ENCODE measurements at places on chromosomes 5 and 9.
A peak's percentile ranks its signal among the peaks of the same experiment; 100 is the strongest.

DNA sequence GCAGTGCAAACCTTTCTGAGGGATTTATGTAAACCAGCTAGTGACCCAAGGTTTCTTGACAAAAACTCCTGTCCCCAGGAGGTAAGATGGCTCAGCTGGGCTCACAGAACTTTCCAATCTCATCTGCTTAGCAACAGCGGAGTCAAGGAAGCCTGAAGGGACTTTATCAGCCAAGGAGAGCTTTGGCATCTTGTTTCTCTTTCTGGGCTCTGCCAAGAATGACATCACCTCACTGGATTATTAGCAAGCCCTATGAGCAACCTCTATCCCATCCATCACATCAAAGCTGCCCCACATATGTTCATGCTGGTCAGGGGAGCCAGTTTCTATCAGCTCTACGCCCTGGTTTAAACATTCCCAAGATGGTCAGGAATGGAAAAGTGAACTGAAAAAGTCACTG is 461.3 kb downstream of the ENC1 start:
- H3K36me3 ChIP-seq: no peaks in the 10 kb centered on the region
- no peak overlapping the region for H3K4me3 ChIP-seq
- no peak overlapping the region for H3K27ac ChIP-seq
- H3K4me1 ChIP-seq: peaks cover 21% of the 10 kb centered on the region

- no peaks in the 10 kb centered on the region for H3K36me3 ChIP-seq
- no peak overlapping the region for H3K27ac ChIP-seq
- no peaks in the 10 kb centered on the region for H3K27me3 ChIP-seq
Measured at GRCh38 chr5:172860520-172861443, 26.7 kb downstream of the ERGIC1 start.

- no peak overlapping the region for H3K4me3 ChIP-seq
- H3K27me3 ChIP-seq: no peaks in the 10 kb centered on the region
- H3K27ac ChIP-seq: no peak overlapping the region
- DNase-seq: no peak
- H3K36me3 ChIP-seq: peaks cover 36% of the 10 kb centered on the region
Measured at GRCh38 chr5:134581241-134581981, 51.2 kb downstream of the SAR1B start.

DNA sequence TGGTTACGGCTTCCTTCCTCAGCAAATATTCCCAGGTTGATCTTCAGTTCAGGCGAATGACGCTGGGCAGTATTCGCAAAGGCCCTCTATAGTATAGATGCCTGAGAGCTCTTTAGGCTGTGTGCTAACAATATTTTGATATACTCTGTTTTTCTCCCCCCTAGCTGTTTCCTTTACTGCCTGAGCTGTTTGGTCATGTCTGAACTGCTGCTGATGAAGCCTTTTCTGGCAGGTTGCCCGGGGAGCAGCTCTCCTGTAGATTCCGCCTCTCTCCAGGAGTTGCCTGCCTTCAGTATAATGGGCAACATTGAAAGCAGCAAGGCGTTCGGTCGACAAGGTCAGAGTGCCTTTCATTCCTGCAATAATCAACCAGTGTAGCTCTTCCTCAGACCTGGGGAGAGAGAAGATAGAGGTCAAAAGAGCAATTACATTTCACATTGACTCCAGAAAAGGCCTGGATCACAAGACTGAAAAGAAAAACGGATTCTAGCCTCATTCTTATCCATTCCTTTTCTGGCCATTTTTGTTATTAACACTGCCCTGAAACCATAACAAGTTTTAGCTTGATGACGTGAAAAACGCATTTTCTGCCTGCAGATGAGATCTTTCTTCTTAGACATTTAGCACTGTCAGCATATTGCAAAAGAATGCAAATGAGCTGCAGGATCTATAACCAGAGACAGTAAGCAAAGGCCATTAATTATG is 60.1 kb upstream of the ZNF608 start:
- H3K4me3 ChIP-seq: no peak overlapping the region
- H3K36me3 ChIP-seq: no peaks in the 10 kb centered on the region
- H3K27ac ChIP-seq: no peak overlapping the region
- no peaks in the 10 kb centered on the region for H3K27me3 ChIP-seq

- peaks cover 28% of the 10 kb centered on the region for H3K36me3 ChIP-seq
- no peaks in the 10 kb centered on the region for H3K27me3 ChIP-seq
- no peak overlapping the region for H3K27ac ChIP-seq
- no peak overlapping the region for H3K4me3 ChIP-seq
- H3K4me1 ChIP-seq: peaks cover 60% of the 10 kb centered on the region
Measured at GRCh38 chr9:33151007-33151557, 16.1 kb downstream of the B4GALT1 start.

- H3K4me3 ChIP-seq: no peak overlapping the region
- no peak for DNase-seq
- no peaks in the 10 kb centered on the region for H3K27me3 ChIP-seq
- H3K27ac ChIP-seq: no peak overlapping the region
- no peaks in the 10 kb centered on the region for H3K4me1 ChIP-seq
Measured at GRCh38 chr5:120823328-120823727, 359.2 kb downstream of the PRR16 start.

DNA sequence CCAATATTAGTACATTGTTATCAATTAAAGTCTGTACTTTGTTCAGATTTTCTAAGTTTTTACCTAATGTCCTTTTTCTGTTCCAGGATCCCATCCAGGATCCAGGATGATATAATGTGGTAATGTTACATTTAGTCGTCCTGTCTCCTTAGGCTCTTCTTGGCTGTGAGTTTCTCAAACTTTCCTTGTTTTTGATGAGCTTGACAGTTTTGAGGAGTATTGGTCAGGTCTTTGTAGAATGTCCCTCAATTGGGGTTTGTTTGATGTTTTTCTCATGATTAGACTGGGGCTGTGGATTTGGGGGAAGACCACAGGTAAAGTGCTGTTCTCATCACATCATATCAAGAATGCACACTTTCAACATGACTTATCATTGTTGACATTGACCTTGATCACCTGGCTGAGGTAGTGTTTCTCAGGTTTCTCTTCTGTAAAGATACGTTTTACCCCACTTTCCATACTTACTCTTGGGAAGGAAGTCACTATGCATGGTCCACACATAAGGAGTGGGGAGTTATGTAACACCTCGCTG is 9.6 kb downstream of the NDFIP1 start:
- no peak overlapping the region for H3K4me3 ChIP-seq
- no peak for DNase-seq
- peaks cover 59% of the 10 kb centered on the region for H3K4me1 ChIP-seq
- peaks cover 62% of the 10 kb centered on the region for H3K36me3 ChIP-seq
- peak overlapping the region; percentile 6 for H3K27ac ChIP-seq

- no peak overlapping the region for H3K27ac ChIP-seq
- H3K36me3 ChIP-seq: no peaks in the 10 kb centered on the region
- H3K27me3 ChIP-seq: peaks cover 2% of the 10 kb centered on the region
- no peak overlapping the region for H3K4me3 ChIP-seq
- H3K4me1 ChIP-seq: peaks cover 6% of the 10 kb centered on the region
- no peak for DNase-seq
Measured at GRCh38 chr9:27432308-27432707, 91.8 kb upstream of the IFNK start.

DNA sequence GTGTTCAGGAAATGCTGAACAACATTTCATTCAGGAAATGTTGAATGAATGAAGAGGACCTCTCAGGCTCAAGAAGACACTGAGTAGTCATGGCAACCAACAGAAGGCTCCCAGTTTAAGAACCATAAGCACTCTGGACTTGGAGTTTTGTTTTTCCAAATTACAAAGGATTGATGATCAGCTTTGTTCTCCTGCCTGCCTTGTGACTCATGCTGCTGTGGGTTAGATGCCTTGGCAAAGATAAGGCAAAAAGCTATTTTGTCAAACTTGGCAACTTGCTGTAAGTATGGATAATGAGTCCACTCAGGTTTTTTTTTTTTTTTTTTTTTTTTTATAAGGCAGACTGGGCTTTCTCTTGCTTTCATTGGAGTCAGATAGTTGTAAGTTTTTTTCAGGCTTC is 365.0 kb downstream of the TMEM232 start:
- no peak overlapping the region for H3K27ac ChIP-seq
- no peaks in the 10 kb centered on the region for H3K27me3 ChIP-seq
- DNase-seq: no peak
- H3K4me3 ChIP-seq: no peak overlapping the region

DNA sequence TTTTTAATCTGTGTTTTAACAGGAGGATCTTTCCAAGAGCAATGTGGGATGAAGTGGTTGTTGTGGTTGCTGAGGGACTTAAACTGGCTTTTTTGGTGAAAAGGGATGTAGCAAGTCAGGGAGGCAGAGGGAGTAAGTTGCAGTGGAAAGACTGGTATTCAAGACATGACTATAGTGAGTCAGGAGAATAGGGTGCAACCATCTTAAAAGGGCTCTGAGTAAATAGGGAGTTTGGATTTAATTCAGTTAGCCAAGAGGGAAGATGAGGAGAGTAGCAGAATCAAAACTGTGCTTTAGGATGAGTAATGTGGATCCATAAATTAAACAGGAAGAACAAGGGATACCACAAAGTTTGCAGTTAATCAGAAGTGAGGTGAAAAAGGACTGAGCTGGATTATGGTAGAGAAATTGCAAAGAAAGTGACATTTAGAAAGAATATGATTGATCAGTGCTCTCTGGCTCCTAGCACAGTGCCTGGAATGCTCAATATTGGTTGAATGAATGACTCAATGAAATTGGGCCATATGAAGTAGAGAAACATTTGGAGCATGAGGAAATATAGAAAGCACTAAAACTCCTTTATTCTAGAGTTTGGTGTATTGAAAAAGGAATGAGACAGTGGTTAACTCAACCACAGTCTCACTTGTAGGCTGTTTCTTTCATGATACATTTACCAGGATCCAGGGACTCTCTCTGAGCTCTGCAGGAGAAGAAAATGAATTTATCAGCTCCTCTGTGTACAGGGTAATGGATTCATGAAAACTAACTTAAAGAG is 5.1 kb downstream of the POLR3G start:
- H3K36me3 ChIP-seq: peaks cover 5% of the 10 kb centered on the region
- H3K4me1 ChIP-seq: peaks cover 21% of the 10 kb centered on the region

DNA sequence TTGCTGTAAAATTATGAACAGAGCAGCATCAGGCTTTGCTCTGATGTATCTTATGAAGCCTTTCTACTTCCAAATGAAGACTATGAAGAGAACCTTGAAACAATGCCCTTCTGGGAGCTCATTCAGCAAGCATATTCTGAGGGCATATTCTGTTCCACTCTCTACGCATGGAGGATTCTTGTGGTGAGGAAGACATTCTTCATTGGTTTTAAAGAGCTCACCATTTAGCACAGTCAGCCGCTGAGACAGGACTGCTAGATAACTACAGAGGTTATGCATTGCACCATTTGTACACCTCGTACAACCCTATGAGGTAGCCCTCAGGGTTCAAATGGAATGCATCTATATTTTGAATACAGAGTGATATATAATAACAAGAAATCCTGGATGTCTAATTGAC is 61.0 kb downstream of the INVS start:
- H3K36me3 ChIP-seq: peaks cover 4% of the 10 kb centered on the region
- DNase-seq: no peak
- H3K27me3 ChIP-seq: no peaks in the 10 kb centered on the region

- H3K4me1 ChIP-seq: no peaks in the 10 kb centered on the region
- no peak within 1 kb of the TSS for H3K27ac ChIP-seq
- H3K27me3 ChIP-seq: peaks cover 54% of the 10 kb centered on the region
- peak; percentile 52 for DNase-seq
Measured at GRCh38 chr5:180353048-180353979, at the start of gene GFPT2. TSS of gene GFPT2 (minus strand) at chr5:180353336. CDS start at chr5:180353217, 119 bp downstream.

GRCh38 chr5:42825422-42826148 is 13.9 kb upstream of the SELENOP start:
- H3K27ac ChIP-seq: no peak overlapping the region
- peaks cover 7% of the 10 kb centered on the region for H3K27me3 ChIP-seq
- no peak for DNase-seq
- H3K4me1 ChIP-seq: no peaks in the 10 kb centered on the region
- no peak overlapping the region for H3K4me3 ChIP-seq
- no peaks in the 10 kb centered on the region for H3K36me3 ChIP-seq

DNA sequence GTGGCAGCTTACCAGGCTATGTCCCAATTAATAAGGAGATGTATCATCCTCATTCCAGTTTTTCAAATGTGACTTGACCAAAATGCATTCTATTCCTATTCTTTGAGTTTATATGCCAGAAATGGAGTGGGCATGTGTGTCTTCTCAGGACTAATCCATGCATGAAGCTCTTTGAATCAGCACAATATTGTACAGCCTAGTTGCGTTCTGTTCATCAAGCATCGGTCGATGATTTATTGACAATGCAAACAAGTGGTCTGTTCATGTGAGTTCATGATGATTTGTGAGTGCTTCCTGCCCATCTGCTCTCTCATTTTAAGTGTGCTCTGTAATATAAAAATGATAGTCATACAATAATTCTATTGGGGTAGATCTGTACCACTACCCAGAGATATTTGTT is 48.3 kb downstream of the PALM2AKAP2 start:
- H3K36me3 ChIP-seq: no peaks in the 10 kb centered on the region
- H3K4me3 ChIP-seq: no peak overlapping the region
- no peak for DNase-seq
- peaks cover 18% of the 10 kb centered on the region for H3K27me3 ChIP-seq
- H3K4me1 ChIP-seq: no peaks in the 10 kb centered on the region

DNA sequence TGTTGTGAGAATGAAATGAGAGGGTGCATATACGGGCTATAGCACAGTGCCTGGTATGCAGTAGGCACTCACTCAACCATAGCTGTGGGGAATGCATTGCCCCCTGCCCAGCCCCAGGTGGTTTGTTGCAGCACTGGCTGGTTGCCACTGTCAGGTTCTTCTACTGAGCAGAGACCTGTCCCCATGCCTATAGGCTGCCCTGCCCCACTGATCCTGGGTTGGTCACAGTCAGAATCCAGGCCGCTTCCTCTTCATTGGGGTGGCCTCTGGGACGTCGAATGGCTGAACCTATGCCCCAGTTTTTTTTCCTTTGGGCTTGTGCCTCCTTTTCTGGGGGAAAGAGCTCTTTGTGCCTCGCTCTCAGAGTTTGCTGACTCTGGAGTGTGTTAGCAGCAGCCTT is 74.6 kb downstream of the RGS3 start:
- H3K4me1 ChIP-seq: no peaks in the 10 kb centered on the region
- no peaks in the 10 kb centered on the region for H3K27me3 ChIP-seq
- DNase-seq: no peak

- no peak overlapping the region for H3K4me3 ChIP-seq
- peaks cover 1% of the 10 kb centered on the region for H3K27me3 ChIP-seq
- peaks cover 52% of the 10 kb centered on the region for H3K4me1 ChIP-seq
- no peak for DNase-seq
Measured at GRCh38 chr5:68344447-68345111, 129.0 kb downstream of the PIK3R1 start.

DNA sequence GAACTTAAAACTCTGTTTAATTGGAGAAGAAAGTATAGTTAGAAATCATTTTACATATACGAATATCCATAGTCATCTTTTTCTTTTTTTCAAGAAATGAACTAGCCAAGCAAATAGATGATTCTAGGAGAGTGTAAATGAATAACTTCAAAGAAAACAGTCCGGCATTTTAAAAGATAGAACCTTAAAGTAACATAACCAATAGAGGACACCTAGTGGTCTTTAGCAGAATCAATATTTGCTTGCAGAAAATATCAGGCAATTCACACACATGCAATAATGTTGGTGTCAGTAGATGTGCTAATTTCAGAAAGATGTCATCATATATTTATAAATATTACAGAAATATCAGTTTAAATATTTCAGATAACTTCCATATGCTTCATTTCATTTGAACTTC is 57.1 kb downstream of the HCN1 start:
- no peak overlapping the region for H3K4me3 ChIP-seq
- H3K4me1 ChIP-seq: no peaks in the 10 kb centered on the region
- no peak overlapping the region for H3K27ac ChIP-seq
- no peak for DNase-seq
- H3K27me3 ChIP-seq: no peaks in the 10 kb centered on the region
